Activated CD4-positive, alpha-beta T cell treated with anti-CD3 and anti-CD28 coated beads for 48 hours (primary cell): ENCODE measurements at places on chromosomes 4 and X.

DNA sequence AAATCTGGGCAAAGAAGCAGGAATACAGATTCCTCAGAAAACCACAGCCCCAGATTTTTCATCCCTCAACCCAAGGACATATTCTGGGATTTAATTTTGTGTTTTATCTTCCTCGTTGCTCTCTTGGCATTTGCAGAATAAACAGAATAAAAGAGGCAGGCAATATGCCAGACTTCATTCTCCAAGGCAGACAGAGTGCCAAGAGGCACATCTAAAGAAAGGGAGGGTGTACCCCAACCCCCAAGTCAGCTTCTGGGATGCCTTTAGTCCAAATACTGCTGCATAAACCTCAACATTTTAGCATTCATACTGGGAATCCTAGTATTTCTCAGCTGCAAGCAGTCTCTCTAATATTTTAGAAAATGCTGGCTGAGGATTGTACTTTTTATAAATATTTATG lies 629.2 kb downstream of the KLHL13 start:
- no peak for DNase-seq

DNA sequence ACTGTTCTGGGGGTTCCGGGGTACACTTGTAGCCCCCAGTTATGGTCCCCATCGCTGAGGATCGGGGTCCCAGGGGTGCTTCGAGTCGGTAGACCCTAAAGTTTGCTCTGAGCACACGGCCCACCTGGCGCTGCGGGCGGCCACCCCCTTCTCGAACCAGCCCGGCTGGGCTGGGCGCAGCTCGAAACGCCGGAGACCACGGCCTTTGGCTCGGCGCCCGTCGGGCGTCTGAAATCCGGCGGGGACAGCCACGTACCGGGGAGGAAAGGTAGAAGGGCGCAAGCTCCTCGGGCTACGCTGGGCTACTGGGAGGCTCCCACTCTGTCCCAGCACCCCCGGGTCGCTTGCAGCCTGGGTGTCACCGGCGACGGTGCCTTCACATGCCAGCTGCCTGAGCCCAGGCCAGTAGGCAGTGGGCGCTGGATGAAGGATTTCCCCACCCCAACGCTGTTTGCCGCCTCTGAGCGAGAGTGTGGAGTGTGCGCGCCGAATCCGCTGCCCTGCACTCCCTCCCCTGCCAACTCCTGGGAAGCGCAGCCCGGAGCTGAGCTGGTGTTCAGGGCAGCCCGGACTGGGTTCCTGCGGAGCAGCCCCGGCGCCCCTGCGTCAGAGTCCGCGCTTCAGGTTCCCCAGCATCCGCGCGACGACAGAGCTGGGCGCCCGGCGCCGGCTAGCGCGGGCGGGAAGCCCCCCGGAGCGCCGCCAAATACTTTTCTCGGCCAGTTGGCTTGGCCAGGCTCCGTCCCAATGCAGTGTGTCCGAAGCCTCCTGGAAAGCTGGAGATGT lies 637 bp downstream of the MAMLD1 start:
- peak; percentile 14 for DNase-seq

GRCh38 chr4:142696334-142697122 lies 149.6 kb downstream of the INPP4B start:
- no peak for DNase-seq

- no peak for DNase-seq
These were observed 3.5 kb downstream of the GDPD2 start for GRCh38 chrX:70426286-70427278.

GRCh38 chrX:55118574-55118973 lies 29.8 kb downstream of the PAGE2 start:
- DNase-seq = no peak

DNA sequence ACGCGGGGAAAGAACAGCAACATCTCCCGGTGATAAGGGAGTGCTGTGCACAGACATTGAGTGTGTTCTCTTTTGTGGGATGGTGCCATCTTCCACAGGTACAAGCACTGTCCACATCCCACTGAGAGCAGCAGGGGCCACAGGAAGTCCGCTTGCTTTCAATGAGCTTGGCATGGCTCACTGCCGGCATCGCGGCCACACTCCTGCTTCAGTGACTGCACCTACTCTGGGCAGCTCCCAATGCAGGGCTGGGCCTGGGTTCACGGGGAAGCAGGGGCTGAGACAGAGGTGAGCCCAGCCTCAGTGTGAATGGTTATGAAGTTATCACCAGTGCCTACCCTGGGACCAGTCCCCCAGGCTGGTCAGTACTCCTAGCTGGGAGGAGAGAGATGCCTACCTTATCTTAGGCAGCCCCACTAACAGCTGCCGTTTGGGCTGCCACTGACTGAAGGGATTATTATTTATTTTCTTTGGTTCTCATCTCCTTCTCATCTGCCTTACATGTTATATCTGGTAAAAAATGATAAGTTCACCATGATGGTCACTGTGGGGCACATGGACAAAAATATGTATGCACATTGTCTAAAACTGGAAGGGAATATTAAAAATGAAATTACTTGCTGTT lies 99.2 kb downstream of the MGST2 start:
- no peak for DNase-seq

- no peak for DNase-seq
These were observed 621.9 kb downstream of the TECRL start for GRCh38 chr4:63787326-63787725.

DNA sequence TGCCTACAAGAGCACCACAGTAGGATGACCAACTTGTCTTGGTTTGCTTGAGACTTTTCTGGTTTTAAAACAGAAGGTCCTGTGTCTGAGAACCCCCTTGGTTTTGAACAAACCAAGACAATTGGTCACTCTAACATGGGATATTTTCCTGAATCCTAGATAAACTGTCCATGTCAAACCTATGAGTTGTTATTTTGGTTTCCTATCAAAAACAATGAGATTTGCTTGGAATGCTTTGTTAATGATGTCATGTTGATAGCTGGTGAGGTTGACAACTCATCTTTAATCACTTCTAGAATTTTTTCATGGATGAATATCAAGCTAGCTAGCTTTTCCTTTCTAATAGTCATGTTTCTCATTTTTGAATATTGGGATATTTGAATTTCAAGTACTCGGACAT lies 518.3 kb upstream of the ARX start:
- DNase-seq = no peak

GRCh38 chr4:179867300-179867878 lies 2375.8 kb upstream of the TENM3 start:
- DNase-seq = peak; percentile 51

- no peak for DNase-seq
These were observed 158.6 kb downstream of the TRIML1 start for GRCh38 chr4:188297873-188298272.

DNA sequence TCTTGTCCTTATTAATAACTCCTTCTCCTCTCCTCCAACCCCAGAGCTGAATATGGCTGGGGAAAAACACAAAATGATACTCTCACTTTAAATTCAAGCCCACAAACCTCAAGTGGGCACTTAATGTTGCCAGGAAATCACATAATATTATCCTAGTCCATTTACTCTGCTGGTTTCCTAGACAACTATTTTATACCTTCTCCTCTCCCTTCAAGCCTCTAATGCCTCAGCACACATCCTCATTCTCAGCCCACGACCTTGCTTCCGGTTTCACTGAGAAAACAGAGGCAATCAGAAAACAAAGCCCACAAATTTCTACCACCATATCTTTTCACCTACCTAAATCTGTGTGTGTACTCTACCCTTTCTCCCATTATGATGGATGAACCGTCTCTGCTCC lies 12.1 kb upstream of the CLCN5 start:
- DNase-seq = no peak

DNA sequence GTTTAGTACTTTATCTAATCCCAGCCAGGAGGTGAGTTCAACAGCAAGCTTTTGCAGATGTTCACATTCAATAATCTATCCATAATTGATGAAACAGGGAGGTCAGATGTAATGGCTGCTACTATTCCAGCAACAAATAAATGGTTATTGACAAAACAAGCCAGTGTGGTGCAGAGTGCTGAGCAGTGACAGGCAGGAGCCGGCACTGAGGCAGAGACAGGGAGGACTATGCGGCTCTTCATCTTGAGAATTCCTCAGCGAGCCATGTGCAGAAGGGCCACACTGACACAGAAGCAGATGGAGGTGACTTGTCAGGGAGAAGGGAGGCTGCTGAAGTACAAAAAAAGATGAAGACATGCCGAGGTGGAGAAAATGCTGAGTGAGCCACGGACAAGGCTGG lies 98.3 kb downstream of the TTC29 start:
- no peak for DNase-seq

DNA sequence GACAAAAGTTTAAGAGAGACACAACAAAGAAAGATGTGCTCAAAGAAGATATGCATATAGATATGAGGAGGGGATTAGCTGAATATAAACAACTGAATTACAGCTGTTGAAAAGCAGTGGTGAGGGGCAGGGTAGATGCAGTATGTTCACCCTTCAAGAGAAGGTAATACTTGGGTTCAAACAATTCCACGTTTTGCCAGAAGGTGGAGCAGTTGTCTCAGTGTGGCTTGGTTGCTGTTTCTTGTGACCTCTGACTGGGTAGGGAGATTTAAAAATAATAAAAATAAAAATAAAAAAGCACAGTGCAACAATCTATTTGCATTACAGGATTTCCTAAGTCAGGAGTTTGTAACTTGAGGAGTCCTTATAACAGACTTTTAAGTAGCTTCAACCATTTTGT lies 23.3 kb downstream of the PHOX2B start:
- DNase-seq = no peak

DNA sequence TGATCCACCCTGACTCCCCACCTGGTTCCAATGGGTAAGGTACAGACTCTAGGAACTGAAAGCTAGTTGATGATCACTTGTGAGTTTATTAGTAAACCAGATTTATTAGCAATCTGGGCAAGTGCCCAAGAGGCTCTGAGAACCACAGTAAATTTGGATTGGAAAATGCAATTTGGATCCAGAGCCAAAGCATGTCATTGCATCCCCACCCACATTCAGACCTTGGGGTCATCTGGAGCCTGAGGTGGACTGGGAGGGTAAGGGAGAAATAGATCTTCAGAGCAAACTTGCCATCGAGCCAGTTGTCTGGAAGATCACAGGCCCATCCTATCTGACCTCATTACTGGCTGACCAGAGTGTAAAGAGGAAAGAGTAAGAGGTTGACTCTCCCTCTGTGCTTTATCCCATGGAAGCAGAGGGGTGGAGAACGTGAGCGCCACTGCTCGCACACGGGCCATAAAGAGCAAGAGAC lies 78.7 kb upstream of the RASGEF1B start:
- DNase-seq = no peak
